ELF-1 (cell line): ENCODE measurements at places on chromosomes 16 and 17.

- no peak for DNase-seq
Measured at GRCh38 chr16:88539261-88539651, 30.9 kb upstream of the ZC3H18 start.

- peak; percentile 65 for DNase-seq
Measured at GRCh38 chr17:1110862-1111598, 68.8 kb downstream of the ABR start.

DNA sequence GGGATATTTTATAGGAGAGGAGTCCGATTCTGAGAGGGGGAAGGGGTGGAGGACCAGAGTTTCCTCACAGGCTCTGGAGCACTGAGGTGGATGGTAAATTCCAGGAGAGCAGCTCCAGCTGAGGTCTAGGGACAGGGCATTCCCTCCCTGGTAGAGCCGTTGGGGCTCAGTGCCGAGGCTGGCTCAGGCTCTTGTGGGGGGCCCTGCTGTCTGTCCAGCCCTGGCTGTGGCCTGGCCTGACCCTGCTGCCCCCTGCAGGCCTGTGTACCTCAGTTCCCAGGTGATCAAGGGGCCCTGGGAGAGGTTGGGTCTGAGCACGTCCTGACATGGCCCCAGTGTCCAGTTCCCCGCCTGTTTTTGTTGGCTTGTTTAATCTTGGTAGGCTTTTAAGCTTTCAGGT is 16.8 kb downstream of the ZNF750 start:
- DNase-seq, result no peak

GRCh38 chr17:56595831-56596690 is 2.6 kb downstream of the NOG start:
- peak; percentile 76 for DNase-seq

DNA sequence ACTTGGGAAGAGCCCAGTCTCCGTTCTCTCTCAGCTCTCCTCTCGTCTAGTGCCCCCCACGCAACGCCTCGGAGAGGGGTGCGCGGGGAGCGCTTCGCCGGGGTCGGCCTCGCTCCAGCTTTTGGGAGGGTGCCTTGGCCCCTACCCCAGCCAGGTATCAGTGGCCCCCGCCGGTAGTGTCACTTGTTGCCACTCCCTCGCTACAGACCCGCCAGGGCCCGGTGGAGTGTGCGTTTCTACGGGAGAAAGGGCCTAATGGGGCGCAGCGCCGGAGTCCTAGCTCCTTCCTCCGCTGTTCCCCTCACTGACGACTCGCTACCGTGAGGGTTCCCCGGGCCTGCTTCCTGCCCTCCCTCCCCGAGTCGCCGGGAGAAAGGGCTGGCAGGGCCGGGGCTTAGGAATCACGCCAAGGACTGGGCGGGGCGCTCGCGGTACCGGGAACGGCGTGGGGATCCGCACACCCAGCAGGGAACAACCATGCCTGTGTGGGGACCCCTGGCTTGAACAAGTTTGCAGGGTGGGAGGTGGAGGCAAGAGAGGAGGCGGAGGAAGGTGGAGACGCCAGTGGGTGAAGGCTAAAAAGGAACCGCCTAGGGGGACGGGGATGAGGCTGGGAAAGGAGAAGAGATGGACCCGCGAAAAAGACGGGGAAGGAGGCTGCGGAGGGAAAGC is 997 bp upstream of the CDH11 start:
- DNase-seq, result peak; percentile 32

- DNase-seq, result peak; percentile 32
Measured at GRCh38 chr16:11205754-11206581, 50.0 kb downstream of the SOCS1 start.

DNA sequence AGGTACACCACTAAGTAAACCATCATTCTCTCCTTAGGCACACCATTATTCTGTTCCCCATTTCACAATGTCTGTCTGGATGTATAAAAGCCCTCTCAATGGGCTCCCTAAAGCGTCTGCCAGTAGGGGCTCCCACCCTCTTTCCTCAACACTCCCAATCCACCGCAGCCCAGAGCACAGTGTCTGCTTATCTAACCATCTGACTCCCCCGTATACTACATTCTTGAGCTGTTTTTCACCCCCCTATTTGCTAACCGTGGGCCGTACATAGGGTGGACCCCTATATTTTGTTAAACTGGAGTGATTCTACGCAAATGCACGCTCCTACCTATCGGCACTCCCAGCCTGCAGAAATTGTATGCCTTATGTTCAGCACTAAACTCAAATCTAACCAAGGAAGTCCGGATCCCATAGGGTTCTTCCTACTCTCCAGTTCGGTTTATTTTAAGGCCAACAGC is 685 bp upstream of the PSMD3 start:
- DNase-seq, result no peak

DNA sequence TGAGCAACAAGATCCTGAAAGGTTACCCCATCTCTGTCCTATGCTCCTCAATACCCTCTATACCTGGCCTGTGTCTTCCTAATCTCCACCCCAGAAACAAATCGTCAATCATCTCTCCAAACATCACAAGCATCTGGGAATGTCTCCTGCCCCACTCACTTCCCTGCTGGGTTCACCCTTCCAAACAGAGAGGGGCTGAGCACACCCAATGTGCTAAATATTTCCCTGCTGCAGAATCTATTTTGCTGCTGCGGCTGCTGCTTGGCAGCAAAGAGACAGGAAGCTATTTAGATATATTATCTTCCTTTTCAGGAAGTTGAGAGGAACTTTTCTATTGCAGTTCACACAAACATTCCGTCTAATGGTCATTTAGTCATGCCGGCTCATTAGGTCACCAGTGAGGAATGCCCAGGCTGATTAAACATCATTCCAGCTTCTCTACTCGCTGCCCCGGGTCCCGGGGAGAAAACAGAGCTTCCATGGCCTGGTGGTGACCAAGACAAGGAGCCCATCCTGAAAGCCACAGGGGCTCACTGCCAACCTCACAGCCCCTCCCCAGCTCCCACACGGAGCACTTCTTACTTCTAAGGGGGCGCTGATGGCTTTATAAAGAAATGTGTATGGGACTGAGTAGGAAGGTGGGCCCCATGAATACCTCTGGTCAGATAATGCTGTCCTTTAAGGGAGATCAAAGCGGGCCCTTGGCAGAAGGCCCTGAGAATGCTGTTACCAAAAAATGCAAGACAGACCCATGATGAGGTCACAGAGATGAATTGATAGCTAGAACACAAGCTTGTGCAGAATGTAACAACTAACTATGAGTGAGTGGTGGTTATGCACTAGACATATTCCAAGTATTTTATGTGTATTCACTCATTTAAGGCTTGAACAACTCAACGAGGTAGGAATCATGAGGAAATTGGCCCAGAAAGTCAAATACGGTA is 218.3 kb downstream of the SOX9 start:
- DNase-seq, result peak; percentile 76

DNA sequence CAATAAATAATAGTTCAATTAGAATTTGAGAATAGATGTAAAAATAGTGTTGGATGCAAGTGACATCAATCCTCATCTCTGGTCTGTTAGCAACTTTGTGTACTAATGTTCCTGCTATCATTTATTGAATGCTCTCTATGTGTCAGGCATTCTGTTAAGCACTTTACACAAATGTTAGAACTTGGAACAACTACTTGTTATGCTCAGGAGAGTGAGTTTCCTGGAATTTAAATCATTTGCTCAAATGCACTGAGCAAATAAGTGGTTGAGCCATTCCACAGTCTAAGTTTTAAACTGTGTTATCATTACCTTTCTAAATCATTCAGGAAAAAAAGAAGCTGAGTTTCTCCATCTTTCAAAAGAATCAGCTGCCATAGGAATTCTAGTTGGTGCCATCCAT is 1327.3 kb upstream of the GOT2 start:
- no peak for DNase-seq

- no peak for DNase-seq
Measured at GRCh38 chr17:8753976-8754440, 4.3 kb downstream of the SPDYE4 start.
